ENCODE measurements at places on chromosomes 3 and 15.

- DNase-seq, result no peak
These were observed 8.9 kb upstream of the IDH3A start for GRCh38 chr15:78140292-78140691.

- DNase-seq, result no peak
These were observed 732.4 kb upstream of the GBE1 start for GRCh38 chr3:82493858-82494257.

- no peak for DNase-seq
These were observed at the start of gene FAM131A for GRCh38 chr3:184337399-184337714. Gene FAM131A (plus strand): TSS chr3:184337600. CDS start chr3:184337631, 31 bp downstream.

DNA sequence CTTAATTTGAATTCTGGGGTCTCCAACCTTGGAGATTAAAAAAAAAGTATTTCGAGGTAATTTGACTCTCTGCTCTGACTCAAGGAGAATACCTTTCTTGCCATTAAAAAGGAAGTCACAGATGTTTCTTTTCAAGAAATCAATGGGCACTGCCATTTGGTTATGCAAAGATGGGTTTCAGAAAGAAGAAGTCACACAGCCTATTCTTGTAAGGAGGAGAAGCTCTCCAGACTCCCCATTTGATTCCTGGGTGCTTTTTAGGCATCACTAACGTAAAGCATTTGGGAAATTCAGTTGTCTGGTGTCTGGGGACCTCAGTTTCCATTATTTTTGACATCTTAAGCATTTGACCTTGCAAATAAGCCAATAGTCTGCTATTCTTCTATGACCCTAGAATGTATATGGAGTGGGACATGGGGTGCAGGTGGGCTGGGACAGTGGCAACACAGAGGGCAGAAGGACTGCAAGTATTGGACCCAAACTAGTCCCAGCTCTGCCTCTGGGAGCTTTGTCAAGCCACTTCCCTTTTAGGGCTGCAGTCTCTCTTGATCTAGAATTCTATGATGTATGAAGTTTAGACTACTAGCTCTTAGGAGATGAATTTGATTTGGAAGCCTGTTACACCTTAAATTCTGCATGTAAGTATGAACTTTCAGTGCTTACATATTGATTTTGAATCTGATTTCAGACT is 27.8 kb downstream of the IL5RA start:
- no peak for DNase-seq

DNA sequence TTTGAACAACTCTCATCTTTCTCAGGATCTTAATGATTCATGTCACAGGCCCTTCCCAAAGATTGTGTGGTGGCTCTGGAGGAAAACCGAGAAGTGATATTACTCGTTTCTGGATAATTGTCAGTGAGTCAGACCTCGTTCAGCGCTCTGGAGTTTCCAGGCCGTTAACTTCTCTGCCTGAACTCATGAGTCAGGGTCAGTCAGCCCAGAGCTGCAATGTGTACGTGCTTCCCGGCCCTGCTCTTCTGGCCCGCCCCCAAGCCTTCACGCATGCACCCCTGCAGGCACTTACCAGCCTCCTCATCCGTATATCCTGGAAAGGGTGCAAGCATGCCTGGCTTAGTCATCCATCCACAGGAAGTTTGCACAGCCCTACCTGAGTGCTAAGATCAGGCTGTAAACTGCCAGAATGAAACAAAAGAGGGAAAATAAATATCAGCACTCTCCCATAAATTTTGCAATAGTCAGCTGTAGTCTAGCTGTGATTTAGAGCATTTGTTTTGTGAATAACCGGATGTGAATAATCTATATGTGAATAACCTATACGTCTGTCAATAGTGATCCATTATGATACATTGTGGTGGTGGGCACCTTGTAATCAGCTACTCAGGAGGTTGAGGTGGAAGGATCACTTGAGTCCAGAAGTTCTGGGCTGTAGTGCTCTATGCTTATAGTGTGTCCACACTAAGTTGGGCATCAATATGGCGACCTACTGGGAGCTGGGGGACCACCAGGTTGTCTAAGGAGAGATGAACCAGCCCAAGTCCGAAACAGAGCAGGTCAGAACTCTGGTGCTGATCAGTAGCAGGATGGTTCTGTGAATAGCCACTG is 35.3 kb upstream of the SEMA4B start:
- peak; percentile 96 for DNase-seq

DNA sequence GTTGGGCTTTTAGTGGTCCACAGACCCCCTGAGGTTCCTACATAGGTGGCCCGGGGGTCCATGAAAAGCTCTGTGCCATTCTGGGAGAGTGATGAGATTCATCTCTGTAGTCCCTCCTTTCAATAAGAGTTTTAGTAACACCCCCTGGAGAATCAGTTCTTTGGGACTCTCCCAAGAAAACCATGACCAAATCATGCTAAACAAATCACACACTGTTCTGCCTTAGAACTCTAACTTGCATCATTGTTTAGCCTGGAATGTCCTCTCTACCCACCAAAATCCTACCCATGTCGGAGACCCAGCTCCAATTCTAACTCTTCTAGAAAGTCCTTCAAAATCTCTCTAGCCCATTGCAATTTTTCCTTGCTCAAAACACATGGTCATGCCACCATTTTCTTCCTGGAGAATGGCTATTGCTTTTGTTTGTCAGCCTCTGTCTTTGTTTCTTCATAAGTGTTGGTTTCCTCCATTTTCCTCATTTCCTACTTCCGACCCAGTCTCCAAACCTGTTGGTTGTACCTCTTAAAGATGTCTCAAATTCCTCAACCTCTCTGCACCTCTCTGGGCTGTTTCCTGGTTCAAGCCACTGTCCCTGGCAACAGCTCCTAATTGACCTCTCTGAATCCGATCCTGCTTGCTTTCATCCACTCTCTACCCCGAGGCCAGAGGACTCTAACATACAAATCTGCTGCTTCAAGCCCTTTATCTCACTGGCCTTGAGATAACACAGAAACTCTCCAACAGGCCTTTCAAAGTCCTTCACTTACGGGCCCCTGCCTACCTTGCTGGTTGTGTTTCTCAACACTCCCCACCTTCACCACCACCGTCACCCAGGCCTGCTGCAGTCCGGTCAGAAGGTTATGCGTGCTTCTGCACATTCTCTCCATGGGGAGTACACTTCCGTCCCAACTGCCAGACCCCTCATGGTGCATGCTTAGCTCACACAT is 23.7 kb downstream of the CYP19A1 start:
- DNase-seq, result no peak

GRCh38 chr15:57152666-57153539 is 223.4 kb upstream of the CGNL1 start:
- DNase-seq, result no peak

DNA sequence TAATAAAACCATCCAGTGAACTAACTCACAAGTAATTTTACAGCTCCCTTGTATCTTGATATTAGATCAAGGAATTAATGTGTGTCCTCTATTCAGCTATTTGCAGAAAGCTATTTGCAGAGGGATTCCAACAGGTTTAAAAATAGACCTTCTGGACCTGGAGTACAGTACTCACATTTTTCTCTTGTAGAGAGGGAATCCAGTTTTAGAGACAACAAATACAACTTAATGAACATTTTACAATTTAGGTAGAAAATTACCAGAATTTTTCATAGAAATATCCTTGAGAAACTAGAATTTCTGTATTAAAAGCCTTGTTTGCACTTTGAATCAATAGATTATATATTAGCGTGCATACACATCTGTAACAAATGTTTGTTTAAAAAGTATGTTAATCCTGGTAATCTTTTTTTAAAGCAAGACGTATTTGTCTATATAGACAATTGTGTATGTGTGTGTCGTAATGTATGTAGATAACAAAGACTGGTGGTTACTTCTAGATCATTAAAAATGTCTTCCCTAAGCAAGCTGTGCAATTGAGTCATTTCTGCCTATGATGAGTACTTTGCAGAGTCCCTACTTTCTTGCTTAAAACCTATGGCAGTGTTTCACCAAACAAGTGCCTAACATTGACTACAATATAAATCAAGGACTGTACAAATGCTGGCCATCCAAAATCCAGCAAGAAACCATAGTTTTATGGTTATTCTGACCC is 57.9 kb downstream of the PPP2R3A start:
- DNase-seq, result no peak

DNA sequence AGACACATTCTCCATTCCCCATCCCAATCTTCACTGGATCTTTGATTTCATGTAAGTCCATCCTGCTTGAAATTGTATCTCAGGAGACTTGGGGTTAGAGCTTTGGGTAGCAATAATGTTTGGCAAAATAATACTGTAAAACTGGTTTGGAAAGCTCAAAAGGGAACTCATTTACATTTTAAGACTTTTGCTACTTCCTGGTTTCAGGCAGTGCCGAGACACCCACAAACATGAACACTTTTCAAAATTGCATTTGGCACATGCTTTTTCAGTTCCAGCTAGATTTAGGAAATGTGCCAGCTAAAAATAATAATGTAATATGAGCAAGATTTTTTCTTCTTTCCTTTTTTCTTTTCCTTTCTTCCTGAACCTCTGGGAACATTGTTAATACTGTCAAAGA is 145.7 kb upstream of the CBLB start:
- DNase-seq, result no peak

DNA sequence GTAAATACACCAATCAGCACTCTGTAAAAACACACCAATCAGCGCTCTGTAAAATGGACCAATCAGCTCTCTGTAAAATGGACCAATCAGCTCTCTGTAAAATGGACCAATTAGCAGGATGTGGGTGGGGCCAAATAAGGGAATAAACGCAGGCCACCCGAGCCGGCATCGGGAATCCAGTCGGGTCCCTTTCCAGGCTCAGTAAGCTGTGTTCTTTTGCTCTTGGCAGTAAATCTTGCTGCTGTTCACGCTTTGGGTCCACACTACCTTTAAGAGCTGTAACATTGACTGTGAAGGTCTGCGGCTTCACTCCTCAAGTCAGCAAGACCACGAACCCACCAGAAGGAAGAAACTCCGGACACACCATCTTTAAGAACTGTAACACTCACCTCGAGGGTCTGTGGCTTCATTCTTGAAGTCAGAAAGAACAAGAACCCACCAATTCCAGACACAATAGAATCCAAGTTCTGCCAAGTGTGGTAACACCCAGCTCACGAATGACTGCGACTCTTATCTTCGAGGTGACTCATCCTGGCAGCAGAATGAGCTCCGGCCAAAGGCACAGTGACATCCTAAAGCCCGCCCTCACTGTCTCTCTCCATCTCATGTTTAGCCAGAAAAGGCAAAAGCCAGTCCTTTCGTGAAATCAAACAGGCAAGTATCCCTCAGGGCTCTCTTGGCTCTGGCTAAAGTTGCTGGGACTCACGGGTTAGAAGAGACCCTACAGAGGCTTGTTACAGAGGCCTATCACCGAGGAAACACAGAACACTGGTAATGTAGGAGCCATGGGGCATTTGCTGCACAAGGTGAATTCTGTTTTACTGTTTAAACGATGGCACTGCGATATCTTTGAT is 155.2 kb downstream of the FAM43A start:
- no peak for DNase-seq

- no peak for DNase-seq
These were observed 30.1 kb upstream of the LRRC3B start for GRCh38 chr3:26592451-26592850.

- DNase-seq, result no peak
These were observed 200.1 kb downstream of the SLC9A9 start for GRCh38 chr3:143648218-143648617.

- DNase-seq, result no peak
These were observed 256.4 kb upstream of the TPM1 start for GRCh38 chr15:62785881-62786828.

DNA sequence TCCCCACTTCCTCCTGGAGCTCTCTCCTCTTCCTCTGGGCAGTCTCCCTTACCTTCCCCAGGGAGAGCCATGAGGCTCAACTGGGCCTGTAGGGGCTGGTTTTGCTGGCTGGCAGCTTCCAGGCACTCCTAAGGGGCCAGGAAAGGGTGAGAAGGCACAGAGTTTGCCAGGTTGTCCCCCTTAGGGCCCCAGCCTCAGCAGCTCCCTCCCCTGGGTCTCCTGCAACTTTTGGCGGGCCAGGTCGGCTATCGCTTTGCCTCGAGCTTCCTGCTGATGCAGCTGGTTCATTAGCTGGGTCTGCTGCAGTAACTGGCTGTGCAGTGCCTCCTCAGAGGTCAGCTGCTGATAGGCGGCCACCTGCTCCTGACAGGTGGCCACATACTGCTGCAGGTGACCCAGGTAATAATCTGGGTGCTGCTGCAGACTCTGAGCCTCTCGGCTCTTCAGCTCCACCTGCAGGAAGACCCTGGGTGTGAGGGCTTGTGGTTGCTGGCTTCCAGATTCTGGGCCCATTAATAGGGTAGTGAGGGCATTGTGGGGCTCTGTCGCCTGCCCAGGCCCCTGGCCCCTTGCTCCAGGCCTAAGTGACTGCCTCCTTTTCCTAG is 29.7 kb upstream of the OR4F6 start:
- DNase-seq, result no peak

GRCh38 chr3:127420829-127421228 is 133.0 kb upstream of the PRR20G start:
- no peak for DNase-seq

DNA sequence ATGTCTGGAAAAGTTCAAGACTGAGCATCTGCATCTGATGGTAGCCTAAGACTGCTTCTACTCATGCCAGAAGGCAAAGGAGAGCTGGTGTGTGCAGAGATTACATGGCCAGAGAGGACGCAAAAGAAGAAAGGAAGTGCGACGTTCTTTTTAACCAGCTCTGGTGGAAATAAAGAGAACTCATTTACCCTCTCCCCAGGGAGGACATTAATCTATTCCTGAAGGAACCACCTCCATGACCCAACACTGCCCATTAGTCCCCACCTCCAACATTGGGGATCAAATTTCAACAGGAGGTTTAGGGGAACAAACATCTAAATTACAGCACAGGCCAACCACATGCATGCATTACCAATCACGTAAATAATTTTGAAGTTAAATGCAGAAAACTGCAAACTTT is 1.5 kb upstream of the NCK1 start:
- DNase-seq, result no peak

Measured in GM04503 (cell line).